ENCODE measurements at places on chromosomes 3 and 15.

DNA sequence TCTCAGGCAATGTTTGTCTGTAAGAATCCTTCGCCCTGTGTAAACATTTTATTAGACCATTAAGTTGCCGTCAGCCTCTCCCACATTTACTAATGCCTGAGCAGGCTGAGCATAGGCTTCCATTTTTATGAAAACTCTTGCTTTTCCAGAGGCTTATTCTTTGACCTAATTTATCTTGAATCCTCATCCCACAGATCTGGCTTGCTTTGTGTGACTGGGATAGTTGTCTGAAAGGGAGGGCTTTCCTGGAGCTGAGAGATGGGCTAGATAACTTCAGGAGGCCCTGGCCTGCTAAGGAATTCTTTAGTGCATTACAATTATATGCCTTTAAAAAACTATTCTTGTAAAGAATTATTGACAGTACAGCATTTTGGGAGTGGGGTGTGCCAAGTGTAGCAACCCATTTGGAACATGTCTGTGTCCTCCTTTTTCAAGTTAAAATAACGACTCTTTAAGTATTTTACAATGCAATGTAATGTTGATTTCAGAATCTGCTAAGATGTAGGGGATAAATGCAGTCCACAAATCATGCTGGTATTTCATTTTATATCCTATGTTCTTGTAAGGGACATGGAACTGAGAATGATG, 52.4 kb downstream of the EEFSEC start:
- H3K4me1 ChIP-seq, result peaks cover 5% of the 10 kb centered on the region
- H3K36me3 ChIP-seq, result no peaks in the 10 kb centered on the region
- no peak overlapping the region for H3K4me3 ChIP-seq
- no peak overlapping the region for H3K27ac ChIP-seq
- H3K27me3 ChIP-seq, result no peaks in the 10 kb centered on the region

- no peak overlapping the region for H3K27ac ChIP-seq
- H3K4me3 ChIP-seq, result no peak overlapping the region
- peaks cover 26% of the 10 kb centered on the region for H3K4me1 ChIP-seq
- H3K27me3 ChIP-seq, result peaks cover 35% of the 10 kb centered on the region
- peaks cover 5% of the 10 kb centered on the region for H3K36me3 ChIP-seq
- no peak for DNase-seq
Measured at GRCh38 chr3:186451371-186451770, 89.3 kb upstream of the DGKG start.

GRCh38 chr3:66381626-66382025, 119.2 kb downstream of the LRIG1 start:
- H3K27me3 ChIP-seq, result no peaks in the 10 kb centered on the region
- no peak for DNase-seq
- H3K36me3 ChIP-seq, result peaks cover 4% of the 10 kb centered on the region
- H3K4me1 ChIP-seq, result peaks cover 3% of the 10 kb centered on the region
- no peak overlapping the region for H3K27ac ChIP-seq

DNA sequence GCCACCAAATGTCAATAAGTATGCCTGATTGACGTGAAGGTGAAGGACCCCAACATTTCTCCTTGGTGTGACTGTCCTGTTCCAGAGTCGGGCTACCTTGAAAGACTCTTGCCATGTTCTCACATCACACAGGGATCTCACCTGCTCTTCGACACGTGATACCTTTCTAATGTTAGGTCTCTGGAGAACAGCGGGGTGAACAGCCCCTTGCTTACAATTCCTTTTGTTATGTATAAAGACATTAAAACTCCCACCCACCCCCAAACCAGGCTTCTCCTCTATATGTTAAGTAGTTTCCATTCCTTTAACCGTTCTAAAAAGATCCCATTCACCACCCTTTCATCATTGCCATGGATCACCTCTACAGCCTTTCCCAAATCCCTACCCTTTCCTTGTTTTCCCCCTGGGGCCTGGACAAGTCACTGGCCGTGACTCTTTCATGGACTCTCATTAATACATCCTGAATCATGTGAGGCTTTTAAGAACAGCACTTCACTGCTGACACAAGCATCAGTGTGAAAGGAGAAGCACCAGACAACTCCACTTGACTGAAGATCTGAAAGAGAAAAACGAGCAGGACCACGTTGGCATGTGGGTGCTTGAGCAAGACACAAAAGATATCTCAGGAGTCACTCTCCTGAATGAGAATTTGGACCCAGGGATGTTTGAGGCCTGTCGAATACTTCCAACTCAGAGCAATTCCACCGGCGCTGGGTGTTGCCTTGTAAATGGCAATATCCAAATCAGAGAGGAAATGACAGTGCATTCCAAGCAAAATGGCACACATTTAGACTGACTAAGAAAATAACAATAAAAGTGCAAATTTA, 115.0 kb downstream of the FOXP1 start:
- no peak overlapping the region for H3K27ac ChIP-seq
- H3K4me1 ChIP-seq, result no peaks in the 10 kb centered on the region
- H3K27me3 ChIP-seq, result no peaks in the 10 kb centered on the region
- no peaks in the 10 kb centered on the region for H3K36me3 ChIP-seq
- no peak overlapping the region for H3K4me3 ChIP-seq

DNA sequence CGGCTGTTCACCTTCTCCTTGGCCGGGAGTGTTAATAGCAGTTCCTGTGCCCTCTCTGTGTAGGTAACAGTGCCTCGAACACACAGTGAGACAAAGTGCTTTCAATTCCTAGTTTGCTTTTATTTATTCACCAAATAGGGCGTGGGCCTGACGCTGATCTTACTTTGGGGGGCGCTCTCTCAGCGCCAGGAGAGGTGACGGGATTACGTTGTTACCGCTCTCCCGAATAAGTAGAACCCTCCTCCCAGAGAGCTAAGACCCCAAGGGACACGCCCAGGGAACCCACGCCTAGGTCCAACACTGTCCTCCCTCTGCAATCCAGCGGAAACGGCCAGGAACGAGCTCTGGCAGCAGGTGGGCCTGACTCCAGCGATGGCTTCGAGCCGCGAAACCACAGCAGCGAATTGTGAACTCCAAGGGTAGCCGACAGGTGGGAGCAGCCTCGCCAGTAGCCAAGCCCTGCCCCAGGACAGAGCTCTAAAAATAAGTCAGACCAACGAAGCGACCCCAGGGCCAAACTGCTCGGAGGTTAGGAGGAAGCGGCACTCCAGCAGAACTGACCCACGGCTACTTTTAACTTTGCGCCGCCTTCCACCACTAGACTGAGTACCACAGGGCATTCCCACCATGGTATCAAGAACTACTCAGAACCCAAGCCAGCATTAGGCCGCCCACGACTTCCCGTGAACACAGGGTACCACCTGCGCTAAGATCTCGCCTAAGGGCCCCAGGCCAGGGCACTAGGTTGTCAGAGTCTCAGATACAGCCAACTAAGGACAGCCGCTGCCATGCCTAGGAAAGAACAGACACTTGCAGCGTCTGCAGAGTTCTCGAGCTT, 1.6 kb upstream of the SIN3A start:
- DNase-seq, result peak; percentile 59
- peak overlapping the region; percentile 87 for H3K27ac ChIP-seq
- no peaks in the 10 kb centered on the region for H3K27me3 ChIP-seq

Data from Calu3 (cell line).